ENCODE measurements at places on chromosomes 11 and 22.
A peak's percentile ranks its signal among the peaks of the same experiment; 100 is the strongest.

DNA sequence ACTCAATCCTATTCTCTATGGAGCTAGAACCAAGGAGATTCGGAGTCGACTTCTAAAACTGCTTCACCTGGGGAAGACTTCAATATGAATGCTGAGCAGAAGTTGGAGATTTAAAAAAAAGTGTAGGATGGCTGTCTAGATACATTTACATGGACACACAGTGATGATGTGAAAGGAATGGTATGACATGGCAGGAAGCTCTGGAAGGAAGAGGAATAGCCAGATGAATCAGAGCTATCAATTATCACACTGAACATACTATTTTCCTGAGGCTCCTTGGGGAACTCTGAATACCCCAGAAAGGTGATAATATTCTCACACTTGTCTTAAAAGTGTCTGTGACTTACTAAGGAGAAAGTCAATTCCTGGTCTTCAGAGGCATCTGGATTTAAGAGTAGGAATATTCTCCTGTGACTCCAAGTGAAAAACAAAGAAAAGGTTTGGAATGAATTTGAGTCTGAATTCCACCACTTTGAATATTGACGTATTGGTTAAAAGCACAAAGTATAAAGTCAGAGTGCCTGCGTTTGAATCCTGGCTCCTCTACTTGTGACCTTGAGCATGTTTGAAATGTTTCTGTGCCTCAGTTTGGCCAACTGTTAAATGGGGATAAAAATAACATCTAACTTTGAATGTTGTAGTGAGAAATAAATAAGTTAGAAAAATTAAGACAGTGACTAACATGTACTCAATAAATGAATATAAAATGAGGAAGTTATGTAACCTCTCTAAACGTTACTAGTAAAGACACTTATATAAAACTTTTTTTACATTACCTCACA lies 1.3 kb downstream of the OR52D1 start:
- H3K27ac ChIP-seq, result no peak overlapping the region
- no peak for DNase-seq
- no peak overlapping the region for H3K4me3 ChIP-seq
- H3K4me1 ChIP-seq, result no peaks in the 10 kb centered on the region
- no peaks in the 10 kb centered on the region for H3K27me3 ChIP-seq

GRCh38 chr11:103586756-103587155 lies 449.7 kb upstream of the DDI1 start:
- no peak for DNase-seq
- no peaks in the 10 kb centered on the region for H3K36me3 ChIP-seq
- H3K4me1 ChIP-seq, result no peaks in the 10 kb centered on the region
- H3K4me3 ChIP-seq, result no peak overlapping the region

GRCh38 chr11:23010790-23011335 lies 150.6 kb upstream of the CCDC179 start:
- H3K36me3 ChIP-seq, result no peaks in the 10 kb centered on the region
- no peaks in the 10 kb centered on the region for H3K27me3 ChIP-seq
- no peak overlapping the region for H3K4me3 ChIP-seq
- H3K4me1 ChIP-seq, result no peaks in the 10 kb centered on the region

GRCh38 chr11:46360878-46361277 lies 13.6 kb downstream of the DGKZ start:
- H3K27me3 ChIP-seq, result no peaks in the 10 kb centered on the region
- no peak for DNase-seq
- H3K27ac ChIP-seq, result peak overlapping the region; percentile 81
- H3K36me3 ChIP-seq, result peaks cover 46% of the 10 kb centered on the region
- peaks cover 77% of the 10 kb centered on the region for H3K4me1 ChIP-seq

GRCh38 chr11:128244871-128245270 lies 342.5 kb downstream of the ETS1 start:
- DNase-seq, result no peak
- no peaks in the 10 kb centered on the region for H3K27me3 ChIP-seq
- no peak overlapping the region for H3K27ac ChIP-seq
- H3K4me3 ChIP-seq, result no peak overlapping the region
- no peaks in the 10 kb centered on the region for H3K36me3 ChIP-seq

GRCh38 chr11:43802509-43802908 lies 78.1 kb upstream of the ALKBH3 start:
- H3K27me3 ChIP-seq, result no peaks in the 10 kb centered on the region
- no peaks in the 10 kb centered on the region for H3K4me1 ChIP-seq
- DNase-seq, result no peak

DNA sequence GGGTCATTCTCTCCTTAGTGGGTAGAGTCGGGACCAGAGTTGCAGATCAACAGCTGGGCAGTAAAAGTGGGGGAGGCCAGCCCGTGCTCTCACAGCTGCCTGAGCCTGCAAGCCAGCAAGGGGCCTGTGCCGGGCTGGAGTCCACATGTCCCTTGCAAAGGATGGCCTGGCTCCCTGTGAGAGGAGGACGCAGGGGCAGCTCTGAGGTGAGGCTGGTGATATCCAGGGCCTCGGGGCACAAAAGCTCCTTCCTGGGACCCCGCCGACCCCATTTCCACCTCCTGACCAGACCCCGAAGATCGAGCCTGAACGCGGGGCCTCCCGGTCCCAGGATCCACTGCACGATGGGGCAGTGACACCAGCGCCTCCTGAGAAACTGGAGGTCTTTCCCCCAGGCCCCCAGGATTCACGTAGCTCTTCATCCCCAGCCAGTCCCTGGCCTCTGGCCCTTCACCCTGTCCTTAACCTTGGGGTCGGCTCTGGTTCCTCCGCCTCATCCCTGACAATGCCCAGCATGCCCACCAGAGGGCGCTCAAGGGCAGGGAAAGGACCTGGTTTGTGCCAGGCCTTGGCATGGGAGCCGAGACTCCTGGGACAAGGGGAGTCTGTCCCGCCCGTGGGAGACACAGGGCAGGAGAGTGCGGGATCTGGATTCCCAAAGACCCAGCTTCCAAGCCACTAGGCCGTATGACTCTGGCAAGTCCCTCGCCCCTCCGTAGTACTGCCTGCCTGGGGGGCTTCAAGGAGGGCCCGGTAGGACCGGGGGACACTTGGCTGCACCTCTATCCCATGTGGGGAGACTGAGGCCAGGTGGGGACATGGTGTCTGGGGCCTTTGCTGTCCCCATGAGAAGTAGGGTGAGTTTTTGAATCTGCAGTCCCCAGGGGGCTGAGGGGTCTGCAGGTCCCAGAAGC lies 17.8 kb upstream of the WNT7B start:
- no peak overlapping the region for H3K4me3 ChIP-seq
- H3K27me3 ChIP-seq, result peaks cover 3% of the 10 kb centered on the region
- DNase-seq, result peak; percentile 72
- H3K36me3 ChIP-seq, result no peaks in the 10 kb centered on the region
- H3K4me1 ChIP-seq, result peaks cover 21% of the 10 kb centered on the region

Data from CD4-positive, alpha-beta T cell (primary cell).